ENCODE measurements at places on chromosomes 5 and 9. TPM values are rescaled to one million over a fixed set of nuclear protein-coding genes. Genes with fewer than 3 reads are reported as not detected.

- DNase-seq, result no peak
Observed at GRCh38 chr5:172870715-172871461, 36.8 kb downstream of the ERGIC1 start.

DNA sequence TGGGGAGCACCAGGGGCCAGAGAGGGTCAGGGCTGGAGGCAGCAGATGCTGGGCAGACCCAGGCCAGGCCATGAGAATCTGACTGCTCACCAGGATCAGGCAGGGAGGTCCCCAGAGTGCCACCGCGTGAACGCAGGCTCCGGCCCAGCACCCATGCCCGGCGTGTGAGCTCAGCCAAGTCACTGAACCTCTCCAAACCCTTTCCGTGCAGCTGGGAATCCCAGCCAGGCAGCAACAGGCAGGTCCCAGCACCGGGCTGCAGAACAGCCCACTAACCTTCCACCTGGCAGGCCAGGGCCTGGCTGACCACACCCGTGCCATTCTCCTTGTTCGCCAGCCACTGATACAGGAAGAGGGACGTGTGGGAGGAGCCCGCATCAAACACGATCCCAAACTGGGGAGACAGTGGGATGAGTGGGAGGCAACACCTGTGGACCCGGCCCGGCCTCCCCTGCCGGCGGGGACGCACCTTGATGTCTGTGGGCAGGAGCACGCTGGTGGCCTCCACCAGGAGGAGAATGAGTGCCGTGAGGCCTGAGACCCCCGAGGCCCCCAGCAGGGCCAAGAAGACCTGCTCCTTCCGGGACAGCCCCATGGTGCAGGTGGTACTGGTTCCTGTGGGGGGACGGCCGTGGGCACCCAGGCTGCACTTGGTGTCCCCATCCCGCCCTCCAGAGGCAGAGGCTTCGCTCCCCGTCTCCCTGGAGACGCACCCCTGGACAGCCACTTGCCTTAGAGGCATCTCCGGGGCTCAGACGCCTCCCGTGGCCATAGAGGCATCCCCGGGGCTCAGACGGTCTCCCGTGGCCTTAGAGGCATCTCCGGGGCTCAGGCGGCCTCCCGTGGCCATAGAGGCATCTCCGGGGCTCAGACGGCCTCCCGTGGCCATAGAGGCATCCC is 3.2 kb downstream of the ENTPD8 start:
- no peak for DNase-seq

STING1 gene
- total RNA-seq, result 169 TPM

PCYOX1L gene
- total RNA-seq, result 17.8 TPM

PLCXD3 gene
- total RNA-seq, result not detected

All from activated T-helper 2 cell treated with anti-CD3 and anti-CD28 coated beads, Interferon-gamma antibody, Interleukin-2, Interleukin-4, amounts not matched to agents 10 μg/mL and 5 μg/mL and 100 μg/mL, durations not matched to agents 14 hours and 24 hours and 36 hours (primary cell).